ENCODE measurements at places on chromosomes 3 and 15.
A peak's percentile ranks its signal among the peaks of the same experiment; 100 is the strongest.

DNA sequence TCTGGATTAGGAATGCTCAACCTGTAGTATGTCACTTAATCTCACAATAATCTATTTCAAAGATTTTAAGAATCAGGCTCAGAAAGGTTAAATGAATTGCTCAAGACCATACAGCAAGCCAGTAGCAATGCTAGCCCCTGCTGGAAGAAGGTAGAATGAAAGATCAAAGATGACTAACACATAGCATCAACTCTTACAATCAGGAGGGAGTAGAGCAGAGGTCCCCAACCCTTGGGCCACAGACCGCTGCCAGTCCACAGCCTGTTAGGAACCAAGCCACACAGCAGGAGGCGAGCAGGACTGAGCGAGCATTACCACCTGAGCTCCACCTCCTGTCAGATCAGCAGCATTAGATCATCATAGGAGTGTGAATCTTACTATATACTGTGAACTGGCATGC, 15.5 kb upstream of the GATM start:
- DNase-seq, result no peak

GRCh38 chr3:59566481-59566975, 516.7 kb upstream of the CFAP20DC start:
- no peak for DNase-seq

- DNase-seq, result no peak
These were observed 54.9 kb downstream of the TBC1D5 start for GRCh38 chr3:17687566-17687965.

DNA sequence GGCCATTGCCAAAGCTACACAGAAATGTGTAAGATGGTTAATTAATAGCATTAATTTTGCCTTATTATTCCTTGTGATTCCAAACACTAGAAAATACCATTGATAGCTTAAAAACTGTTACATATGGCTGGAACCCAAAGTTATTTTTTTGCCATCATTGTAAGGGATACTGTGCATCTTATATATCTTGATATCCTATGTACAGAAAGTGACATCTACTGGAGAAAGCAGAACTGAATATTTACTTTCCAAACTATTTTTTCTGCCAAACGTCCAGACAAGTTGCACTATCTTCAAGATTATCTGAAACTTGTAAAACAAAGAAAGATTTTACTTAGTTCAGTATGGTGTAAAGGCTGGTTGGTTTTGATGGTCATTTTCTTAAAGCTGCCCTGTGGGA, 33.3 kb upstream of the MEIS2 start:
- DNase-seq, result no peak

- DNase-seq, result no peak
These were observed 124.2 kb downstream of the GHSR start for GRCh38 chr3:172323894-172324610.

GRCh38 chr3:117728226-117728625, 1018.6 kb downstream of the TUSC7 start:
- no peak for DNase-seq

DNA sequence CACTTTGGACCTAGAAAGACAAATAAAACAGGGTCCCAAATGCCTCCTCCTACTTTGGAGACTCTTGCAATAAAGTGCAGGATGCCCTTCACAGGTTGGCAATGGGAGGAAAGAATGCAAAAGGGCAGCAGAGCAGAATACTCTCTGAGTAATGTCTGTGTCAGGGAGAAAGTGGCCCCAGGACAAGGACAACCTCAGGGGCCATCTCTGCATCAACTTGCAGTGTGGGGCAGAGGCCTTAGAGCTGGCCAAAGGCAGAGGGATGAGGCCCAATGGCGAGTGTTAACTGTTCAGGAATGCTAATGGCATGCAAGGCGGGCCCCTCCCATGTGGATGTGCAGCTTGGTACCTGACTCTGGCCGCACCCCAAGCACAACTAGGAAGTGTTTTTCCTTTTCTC, 8.4 kb downstream of the UPK1B start:
- DNase-seq, result no peak

DNA sequence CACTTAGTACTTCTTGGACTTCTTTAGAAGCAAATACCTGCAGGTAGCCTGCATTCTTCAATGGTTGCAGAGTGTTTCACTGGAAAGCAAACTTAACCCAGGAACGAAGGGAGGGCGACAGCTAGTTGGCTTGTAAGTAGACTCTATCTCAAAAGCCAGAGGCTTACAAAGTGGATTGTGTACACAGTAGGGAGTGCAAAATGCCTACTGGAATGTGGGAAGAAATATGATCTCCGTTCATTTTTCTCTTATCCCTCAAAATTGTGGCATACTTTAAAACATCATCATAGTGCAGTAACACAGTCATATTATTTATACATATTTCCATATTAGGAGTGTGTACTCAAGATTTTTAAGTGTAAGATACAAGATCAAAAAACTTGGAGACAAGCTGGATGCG, 155.7 kb downstream of the LIPC start:
- no peak for DNase-seq

- DNase-seq, result peak; percentile 25
These were observed 53.3 kb downstream of the TIPARP start for GRCh38 chr3:156727519-156728205.

DNA sequence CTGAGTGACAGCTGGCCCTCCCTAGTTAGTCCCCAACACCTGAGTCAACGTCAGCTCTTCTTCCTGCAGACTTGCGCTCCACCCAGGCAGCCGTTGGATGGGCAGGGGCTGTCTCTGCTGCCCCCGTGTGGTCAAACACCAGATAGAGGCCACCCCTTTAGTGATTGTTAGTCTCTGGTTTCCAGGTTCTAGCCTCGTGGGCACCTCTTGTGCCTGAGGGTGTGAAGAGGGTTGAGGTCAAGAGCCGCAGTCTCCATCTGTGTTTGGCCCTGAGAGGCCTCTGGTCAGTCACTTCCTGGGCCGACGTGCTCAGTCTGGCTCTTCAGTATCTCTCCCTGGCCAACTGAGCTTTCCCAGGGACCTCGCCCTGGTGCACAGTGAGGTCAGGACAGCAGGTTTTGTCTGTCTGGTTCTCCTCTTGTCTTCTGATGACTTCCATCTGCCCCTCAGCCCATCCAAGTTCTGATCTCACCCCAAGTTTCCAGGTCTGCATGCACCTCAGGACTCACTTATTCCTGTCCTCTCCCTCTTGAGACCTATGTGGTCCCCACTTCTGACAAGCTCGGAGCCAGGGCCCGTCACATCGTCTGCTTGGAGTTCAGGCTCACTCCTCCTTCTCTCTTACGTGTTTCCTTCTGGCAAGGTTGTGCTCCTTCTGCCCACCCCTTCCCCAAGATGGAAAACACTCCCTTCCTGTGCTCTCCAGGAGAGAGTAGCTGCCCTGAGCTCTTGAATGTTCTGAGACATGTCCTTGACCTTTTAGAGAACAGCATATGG, 20.9 kb downstream of the CD276 start:
- DNase-seq, result peak; percentile 59

DNA sequence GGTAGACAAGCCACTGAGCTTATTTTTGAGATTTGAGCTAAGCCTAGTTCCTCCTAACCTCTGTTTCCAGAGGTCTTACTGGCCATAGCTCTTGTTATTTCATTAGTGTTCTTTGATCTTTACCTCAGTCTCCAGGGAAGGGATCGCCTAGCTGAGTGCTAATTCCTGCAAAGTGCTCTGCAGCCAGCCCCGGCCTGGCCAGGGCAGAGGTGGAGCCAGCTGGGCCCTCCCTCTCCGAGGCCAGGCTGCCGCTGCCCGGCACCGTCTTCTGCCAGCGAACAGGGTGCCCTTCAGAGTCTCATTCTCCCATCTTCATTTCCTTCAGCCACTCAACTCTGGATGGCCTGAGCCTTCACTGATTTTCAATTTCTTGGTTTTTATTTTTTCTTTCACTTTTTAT, 19.7 kb downstream of the FAN1 start:
- DNase-seq, result no peak

GRCh38 chr3:102529452-102529851, 94.6 kb downstream of the ZPLD1 start:
- DNase-seq, result no peak

- no peak for DNase-seq
These were observed 217.2 kb upstream of the CBLB start for GRCh38 chr3:106086038-106086437.
